Heart left ventricle (tissue), 16 donors: ENCODE measurements at places on chromosomes 16 and 17. TPM values are rescaled to one million over a fixed set of nuclear protein-coding genes. Genes with fewer than 3 reads are reported as not detected.

- H3K27ac ChIP-seq: no peak overlapping the region
- H3K4me3 ChIP-seq: no peak overlapping the region
- H3K4me1 ChIP-seq: no peaks in the 10 kb centered on the region
- no peaks in the 10 kb centered on the region for H3K27me3 ChIP-seq
- no peaks in the 10 kb centered on the region for H3K36me3 ChIP-seq
Measured at GRCh38 chr17:12445331-12445730, 220.4 kb upstream of the MYOCD start.

- no peaks in the 10 kb centered on the region for H3K27me3 ChIP-seq
- no peak for DNase-seq
- H3K27ac ChIP-seq: no peak overlapping the region
- no peak overlapping the region for H3K4me3 ChIP-seq
- no peaks in the 10 kb centered on the region for H3K4me1 ChIP-seq
Measured at GRCh38 chr16:49588026-49588425, 214.4 kb downstream of the C16orf78 start.

DNA sequence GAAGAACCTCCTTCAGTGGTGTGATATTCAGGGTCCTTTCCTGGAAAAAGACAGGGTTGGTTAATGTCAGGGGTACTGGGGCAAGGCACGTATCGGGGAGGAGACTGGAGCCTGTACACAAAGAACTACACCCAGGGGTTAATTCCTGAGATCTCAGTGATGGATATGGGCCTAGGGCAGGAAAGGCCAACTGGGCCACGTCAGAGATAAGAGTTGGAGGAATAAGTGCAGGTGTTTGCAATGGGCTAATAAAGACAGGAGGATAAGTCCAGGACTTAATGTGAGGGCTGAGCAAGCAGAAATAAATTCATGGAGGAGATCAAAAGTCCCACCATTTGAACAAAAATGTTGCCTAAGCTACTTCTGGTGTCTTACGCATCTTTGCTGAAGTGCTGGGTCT, 10.4 kb upstream of the HERPUD1 start:
- no peaks in the 10 kb centered on the region for H3K36me3 ChIP-seq
- H3K27ac ChIP-seq: no peak overlapping the region
- H3K4me3 ChIP-seq: no peak overlapping the region
- no peaks in the 10 kb centered on the region for H3K27me3 ChIP-seq
- H3K4me1 ChIP-seq: peaks cover 4% of the 10 kb centered on the region

GRCh38 chr17:34879146-34879545, 82.1 kb downstream of the CCT6B start:
- H3K36me3 ChIP-seq: no peaks in the 10 kb centered on the region
- H3K4me1 ChIP-seq: no peaks in the 10 kb centered on the region
- no peak overlapping the region for H3K27ac ChIP-seq

DNA sequence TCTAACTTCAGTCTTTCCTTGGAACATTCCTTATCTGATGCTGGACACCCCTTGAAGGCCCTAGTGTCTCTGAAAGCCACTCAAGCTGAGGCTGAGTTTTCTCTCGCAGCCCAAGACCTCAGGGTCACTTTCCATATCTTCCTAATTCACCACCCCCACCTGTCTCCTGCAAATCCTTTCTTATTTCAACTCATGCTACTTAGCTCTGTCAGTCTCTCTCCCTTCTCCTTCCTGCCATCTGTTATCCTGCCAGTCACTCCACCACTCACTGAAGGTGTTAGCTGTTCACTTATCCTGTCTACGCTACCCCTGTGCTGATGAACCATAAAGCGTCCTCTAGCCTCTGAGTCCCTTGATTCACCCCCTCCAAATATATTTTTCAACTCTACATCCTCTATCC, 143.9 kb upstream of the SHISA6 start:
- no peaks in the 10 kb centered on the region for H3K27me3 ChIP-seq
- no peaks in the 10 kb centered on the region for H3K4me1 ChIP-seq
- H3K36me3 ChIP-seq: no peaks in the 10 kb centered on the region
- no peak overlapping the region for H3K27ac ChIP-seq
- DNase-seq: no peak

Gene XYLT1
- total RNA-seq: 2.4 TPM

GRCh38 chr16:79163691-79164387, 436.7 kb downstream of the MAF start:
- no peak overlapping the region for H3K4me3 ChIP-seq
- no peak for DNase-seq
- H3K36me3 ChIP-seq: no peaks in the 10 kb centered on the region
- no peak overlapping the region for H3K27ac ChIP-seq

DNA sequence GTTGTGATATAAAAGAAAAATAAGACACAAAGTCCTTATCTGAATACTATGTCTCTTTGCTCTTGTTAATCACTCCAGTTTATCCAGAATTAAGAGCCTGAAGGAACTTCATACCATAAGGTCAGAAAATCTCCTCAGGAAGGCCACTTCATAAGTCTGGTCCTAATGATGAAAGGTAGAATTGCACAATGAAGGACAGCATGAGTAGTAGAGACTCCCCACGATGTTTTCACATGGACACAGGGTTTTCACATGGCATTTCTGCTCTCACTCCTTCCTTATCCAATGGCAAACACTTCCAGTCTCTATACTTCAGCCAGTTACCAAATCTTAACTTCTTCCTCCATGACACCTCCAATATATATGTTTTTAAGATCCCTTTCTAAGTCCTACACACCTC, 10.2 kb upstream of the C17orf78 start:
- no peaks in the 10 kb centered on the region for H3K4me1 ChIP-seq
- DNase-seq: no peak
- H3K4me3 ChIP-seq: no peak overlapping the region
- H3K36me3 ChIP-seq: no peaks in the 10 kb centered on the region

GRCh38 chr16:73122604-73123391, 74.9 kb upstream of the ZFHX3 start:
- peak overlapping the region; percentile 78 for H3K27ac ChIP-seq
- DNase-seq: peak; percentile 59
- H3K27me3 ChIP-seq: no peaks in the 10 kb centered on the region
- H3K4me1 ChIP-seq: no peaks in the 10 kb centered on the region

DNA sequence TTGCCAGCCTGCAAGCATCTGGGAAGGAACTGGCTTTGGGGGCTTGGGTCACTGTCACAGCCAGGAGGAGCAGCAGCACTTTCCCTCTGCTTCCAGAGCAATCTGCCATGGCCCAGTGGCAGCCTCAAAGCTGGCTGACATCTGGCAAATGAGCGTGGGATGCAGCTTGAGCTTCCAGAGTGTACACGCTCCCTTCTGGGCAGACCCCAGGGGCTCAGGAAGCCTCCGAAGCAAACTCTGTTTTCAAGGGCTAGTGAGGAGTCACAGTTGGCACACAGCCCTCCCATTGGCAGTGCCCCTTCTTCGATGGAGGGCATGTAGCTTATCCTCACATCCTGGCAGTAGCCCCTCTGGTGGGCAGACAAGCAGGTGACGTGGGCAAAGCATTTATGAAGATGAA, 249.6 kb downstream of the ENGASE start:
- H3K36me3 ChIP-seq: no peaks in the 10 kb centered on the region
- H3K27ac ChIP-seq: no peak overlapping the region
- H3K4me3 ChIP-seq: no peak overlapping the region

- no peaks in the 10 kb centered on the region for H3K27me3 ChIP-seq
- peaks cover 28% of the 10 kb centered on the region for H3K4me1 ChIP-seq
- H3K27ac ChIP-seq: no peak overlapping the region
- H3K4me3 ChIP-seq: no peak overlapping the region
Measured at GRCh38 chr16:48354877-48355855, 30.0 kb downstream of the SIAH1 start.

Gene PERCC1
- total RNA-seq: 0.34 TPM

GRCh38 chr17:41308918-41309359, at the start of gene KRTAP16-1:
KRTAP16-1 (minus strand) TSS chr17:41309309; CDS start chr17:41309253, 56 bp downstream.
- peaks cover 13% of the 10 kb centered on the region for H3K4me1 ChIP-seq
- no peak within 1 kb of the TSS for H3K27ac ChIP-seq
- DNase-seq: no peak
- H3K4me3 ChIP-seq: no peak within 1 kb of the TSS
- H3K27me3 ChIP-seq: peaks cover under 1% of the 10 kb centered on the region
- H3K36me3 ChIP-seq: no peaks in the 10 kb centered on the region

DNA sequence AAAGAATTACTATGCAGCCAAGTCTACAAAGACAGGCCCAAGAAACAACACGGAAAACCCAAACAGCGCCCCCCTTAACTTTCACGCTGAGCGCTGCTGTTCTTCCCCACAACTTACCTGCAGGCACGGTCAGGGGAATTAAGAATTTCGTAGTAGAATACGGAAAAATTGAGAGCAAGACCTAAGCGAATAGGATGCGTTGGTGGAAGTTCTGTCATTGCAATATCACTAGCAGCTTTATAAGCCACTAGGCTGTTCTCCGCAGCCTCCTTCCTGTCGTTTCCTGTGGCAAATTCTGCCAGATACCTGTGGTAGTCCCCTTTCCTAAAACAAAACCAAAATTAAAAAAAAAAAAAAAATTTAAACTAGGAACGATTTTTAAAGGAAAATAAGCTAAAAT, 39.0 kb downstream of the YWHAE start:
- peaks cover 37% of the 10 kb centered on the region for H3K4me1 ChIP-seq
- no peak for DNase-seq
- H3K27ac ChIP-seq: peak overlapping the region; percentile 61
- H3K36me3 ChIP-seq: no peaks in the 10 kb centered on the region
- no peaks in the 10 kb centered on the region for H3K27me3 ChIP-seq
- no peak overlapping the region for H3K4me3 ChIP-seq

Gene CSF3
- total RNA-seq: 0.80 TPM

- peaks cover 69% of the 10 kb centered on the region for H3K36me3 ChIP-seq
- no peaks in the 10 kb centered on the region for H3K4me1 ChIP-seq
- H3K27me3 ChIP-seq: no peaks in the 10 kb centered on the region
- no peak overlapping the region for H3K27ac ChIP-seq
Measured at GRCh38 chr16:11715246-11715947, 27.3 kb downstream of the TXNDC11 start.

Gene CCDC200
- total RNA-seq: not detected

Gene GALR2
- not detected for total RNA-seq

GRCh38 chr17:60165223-60165622, 15.4 kb downstream of the CA4 start:
- H3K4me1 ChIP-seq: peaks cover 8% of the 10 kb centered on the region
- H3K4me3 ChIP-seq: no peak overlapping the region
- DNase-seq: no peak
- no peaks in the 10 kb centered on the region for H3K27me3 ChIP-seq
- H3K27ac ChIP-seq: no peak overlapping the region
- H3K36me3 ChIP-seq: no peaks in the 10 kb centered on the region

DNA sequence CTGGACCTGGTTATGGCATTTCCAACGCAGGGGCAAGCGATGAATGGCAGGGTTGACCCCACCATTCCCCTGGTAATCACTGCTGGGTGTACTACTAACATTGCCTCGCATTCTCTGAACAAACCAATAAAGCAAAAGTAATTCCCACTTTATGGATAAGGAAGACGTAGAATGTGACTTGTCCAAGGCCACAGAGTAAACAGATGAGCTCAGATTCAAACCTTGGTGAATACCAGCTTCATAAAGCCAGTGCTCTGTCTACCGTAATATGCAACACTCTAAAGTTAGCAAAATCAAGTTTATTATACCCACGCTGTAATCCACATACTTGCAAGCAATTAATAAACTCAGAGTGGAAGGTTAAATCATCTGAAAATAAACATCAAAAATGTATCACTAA, 59.6 kb downstream of the ANKFY1 start:
- H3K27ac ChIP-seq: no peak overlapping the region
- peaks cover 60% of the 10 kb centered on the region for H3K36me3 ChIP-seq
- DNase-seq: no peak

- H3K36me3 ChIP-seq: no peaks in the 10 kb centered on the region
- H3K4me3 ChIP-seq: peak overlapping the region; percentile 16
- peaks cover 8% of the 10 kb centered on the region for H3K4me1 ChIP-seq
- DNase-seq: no peak
- no peaks in the 10 kb centered on the region for H3K27me3 ChIP-seq
Measured at GRCh38 chr16:79593754-79594153, 6.8 kb downstream of the MAF start.

Gene PRAC1
- not detected for total RNA-seq

- no peaks in the 10 kb centered on the region for H3K36me3 ChIP-seq
- no peak overlapping the region for H3K27ac ChIP-seq
- no peak overlapping the region for H3K4me3 ChIP-seq
- no peaks in the 10 kb centered on the region for H3K27me3 ChIP-seq
- DNase-seq: no peak
Measured at GRCh38 chr16:66337463-66338188, 28.9 kb upstream of the CDH5 start.

DNA sequence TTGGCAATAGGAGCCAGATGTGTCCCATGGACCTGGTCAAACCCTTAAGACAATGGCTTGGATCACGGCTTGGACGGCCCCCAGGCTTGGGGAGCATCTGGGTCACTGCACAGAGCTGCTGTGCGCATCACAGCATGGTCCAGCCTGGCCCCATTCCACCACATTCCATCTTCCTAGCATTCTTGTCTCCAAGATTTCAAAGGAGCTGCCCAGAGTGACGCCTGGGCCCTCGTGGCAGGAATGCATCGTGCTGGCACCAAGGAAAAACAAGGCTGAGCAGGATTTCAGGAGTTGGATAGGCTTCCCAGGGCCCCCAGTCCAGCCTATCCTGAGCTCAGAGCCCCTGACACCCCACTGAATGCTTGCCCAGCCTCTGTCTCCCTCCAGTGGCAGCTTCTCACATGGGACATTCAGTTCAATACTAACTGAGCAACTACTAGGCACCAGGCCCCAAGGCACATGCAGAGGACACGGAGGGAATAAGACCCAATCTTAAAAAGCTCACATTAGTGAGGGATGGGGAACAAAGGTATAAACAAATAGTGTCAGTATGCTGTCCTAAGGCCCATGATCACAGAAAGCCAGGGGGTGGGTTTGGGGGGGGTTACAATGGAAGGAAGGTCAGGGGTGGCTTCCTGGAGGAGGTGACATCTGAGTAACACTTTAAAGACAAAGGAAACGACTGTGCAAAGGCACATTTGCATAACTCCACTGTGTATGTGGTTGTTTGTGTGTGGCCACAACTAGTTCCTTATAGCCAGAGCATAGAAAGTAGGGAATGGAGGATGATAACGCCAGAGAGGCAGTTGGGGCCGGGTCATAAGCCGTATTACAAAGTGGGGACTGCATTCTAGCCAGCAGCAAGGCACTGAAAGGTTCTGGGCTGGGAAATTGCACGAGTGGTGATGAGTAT, 34.1 kb downstream of the TK2 start:
- H3K27ac ChIP-seq: peak overlapping the region; percentile 91
- H3K27me3 ChIP-seq: no peaks in the 10 kb centered on the region
- no peak overlapping the region for H3K4me3 ChIP-seq
- no peak for DNase-seq

GRCh38 chr17:82399601-82400101, 18.5 kb upstream of the HEXD start:
- no peaks in the 10 kb centered on the region for H3K27me3 ChIP-seq
- no peak overlapping the region for H3K4me3 ChIP-seq
- H3K27ac ChIP-seq: peak overlapping the region; percentile 2

DNA sequence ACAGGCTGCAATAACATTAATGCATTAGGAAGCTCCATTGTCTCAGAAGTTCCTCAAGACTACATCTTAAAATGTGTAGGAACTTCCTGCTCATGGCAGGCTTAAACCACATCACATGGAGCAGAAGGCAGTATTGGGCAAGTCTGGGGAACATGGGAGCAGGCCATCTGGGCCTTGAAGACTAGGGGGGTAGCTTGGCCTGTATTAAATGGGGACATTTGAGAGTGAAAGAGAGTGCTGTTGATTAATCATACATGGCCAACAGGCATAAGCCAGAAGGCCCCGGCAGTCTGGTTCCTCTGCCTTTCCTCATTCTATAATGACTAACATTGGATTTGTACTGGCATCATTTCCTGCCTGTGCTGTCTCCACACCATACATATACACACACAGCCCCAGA, 25.2 kb upstream of the SLC5A11 start:
- DNase-seq: no peak
- no peaks in the 10 kb centered on the region for H3K4me1 ChIP-seq
- H3K27me3 ChIP-seq: no peaks in the 10 kb centered on the region
- peaks cover 99% of the 10 kb centered on the region for H3K36me3 ChIP-seq

Gene TTYH2
- 25.0 TPM for total RNA-seq

Gene HERPUD1
- total RNA-seq: 86.9 TPM
